ENCODE measurements at places on chromosomes 5 and 9. TPM values are rescaled to one million over a fixed set of nuclear protein-coding genes. Genes with fewer than 3 reads are reported as not detected.
A peak's percentile ranks its signal among the peaks of the same experiment; 100 is the strongest.

GRCh38 chr5:14445576-14446290 lies 135.9 kb upstream of the OTULINL start:
- no peaks in the 10 kb centered on the region for H3K27me3 ChIP-seq
- no peak for DNase-seq
- H3K36me3 ChIP-seq, result no peaks in the 10 kb centered on the region
- peak overlapping the region; percentile 4 for H3K4me3 ChIP-seq
- no peaks in the 10 kb centered on the region for H3K4me1 ChIP-seq

DNA sequence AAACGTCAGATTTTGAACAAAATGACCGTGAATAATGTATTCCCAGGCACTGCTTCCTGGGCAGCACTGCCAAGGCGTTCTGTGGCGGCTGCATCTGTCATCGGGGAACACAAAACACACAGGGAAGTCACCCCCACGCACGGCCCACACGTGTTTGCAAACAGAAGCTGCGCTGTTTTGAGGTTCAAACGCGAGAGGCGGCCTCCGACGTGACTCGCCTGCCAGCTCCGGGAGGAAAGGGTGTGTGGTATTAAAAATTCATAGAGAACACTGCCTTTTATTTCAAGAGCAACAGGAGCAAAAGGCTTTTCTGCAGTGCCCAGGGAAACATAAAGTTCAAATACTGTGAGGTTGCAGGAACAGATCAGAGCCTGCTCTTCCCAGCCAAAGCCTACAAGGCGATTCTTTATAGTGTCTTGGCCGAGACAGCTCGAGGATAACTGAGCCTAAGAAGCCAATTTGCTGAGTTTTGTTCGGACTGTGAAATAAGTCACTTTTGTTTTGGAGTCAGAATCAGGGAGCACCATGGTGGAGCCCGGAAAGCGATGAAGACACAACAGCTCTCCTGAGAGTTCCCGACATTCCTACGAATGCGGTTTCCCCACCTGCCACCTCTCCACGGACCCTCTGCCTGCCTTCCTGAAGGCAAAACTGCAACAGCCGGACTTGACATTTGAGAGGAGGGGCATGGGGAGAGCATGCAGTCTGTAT lies 115.3 kb upstream of the IRX2 start:
- H3K36me3 ChIP-seq, result no peaks in the 10 kb centered on the region
- H3K4me1 ChIP-seq, result no peaks in the 10 kb centered on the region

TLE1 gene
- total RNA-seq, result 43.3 TPM

SPINK1 gene
- not detected for total RNA-seq

DNA sequence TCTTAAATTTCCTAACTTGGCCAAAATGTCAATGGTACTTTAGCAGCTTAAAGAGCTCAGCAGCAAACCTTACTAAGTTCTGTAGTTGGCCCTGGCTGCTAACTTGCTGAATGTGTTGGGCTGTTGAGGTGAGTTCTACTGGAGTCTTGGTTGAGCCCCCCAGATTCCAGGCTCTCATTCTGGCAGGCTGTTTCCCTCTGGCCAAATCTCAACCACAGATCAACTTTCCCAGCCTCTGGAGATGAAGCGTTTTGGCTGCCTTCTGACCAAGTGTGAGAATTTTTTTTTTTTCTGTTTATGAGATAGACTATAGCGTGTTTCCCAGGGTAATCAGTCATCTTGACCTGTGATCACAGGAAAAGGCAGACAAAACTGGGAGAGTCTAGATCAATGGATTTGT lies 343.7 kb downstream of the EBF1 start:
- H3K27me3 ChIP-seq, result no peaks in the 10 kb centered on the region
- no peak for DNase-seq
- no peak overlapping the region for H3K27ac ChIP-seq
- no peaks in the 10 kb centered on the region for H3K4me1 ChIP-seq

- no peaks in the 10 kb centered on the region for H3K4me1 ChIP-seq
- H3K4me3 ChIP-seq, result no peak overlapping the region
- no peaks in the 10 kb centered on the region for H3K36me3 ChIP-seq
- no peak for DNase-seq
- H3K27ac ChIP-seq, result no peak overlapping the region
These were observed 140.5 kb downstream of the DIRAS2 start for GRCh38 chr9:90502134-90502533.

TAF11L5 gene
- not detected for total RNA-seq

GRCh38 chr5:90214991-90215390 lies 194.6 kb downstream of the CETN3 start:
- no peak for DNase-seq
- H3K4me1 ChIP-seq, result no peaks in the 10 kb centered on the region
- H3K27me3 ChIP-seq, result no peaks in the 10 kb centered on the region
- no peak overlapping the region for H3K4me3 ChIP-seq
- H3K27ac ChIP-seq, result no peak overlapping the region

DNA sequence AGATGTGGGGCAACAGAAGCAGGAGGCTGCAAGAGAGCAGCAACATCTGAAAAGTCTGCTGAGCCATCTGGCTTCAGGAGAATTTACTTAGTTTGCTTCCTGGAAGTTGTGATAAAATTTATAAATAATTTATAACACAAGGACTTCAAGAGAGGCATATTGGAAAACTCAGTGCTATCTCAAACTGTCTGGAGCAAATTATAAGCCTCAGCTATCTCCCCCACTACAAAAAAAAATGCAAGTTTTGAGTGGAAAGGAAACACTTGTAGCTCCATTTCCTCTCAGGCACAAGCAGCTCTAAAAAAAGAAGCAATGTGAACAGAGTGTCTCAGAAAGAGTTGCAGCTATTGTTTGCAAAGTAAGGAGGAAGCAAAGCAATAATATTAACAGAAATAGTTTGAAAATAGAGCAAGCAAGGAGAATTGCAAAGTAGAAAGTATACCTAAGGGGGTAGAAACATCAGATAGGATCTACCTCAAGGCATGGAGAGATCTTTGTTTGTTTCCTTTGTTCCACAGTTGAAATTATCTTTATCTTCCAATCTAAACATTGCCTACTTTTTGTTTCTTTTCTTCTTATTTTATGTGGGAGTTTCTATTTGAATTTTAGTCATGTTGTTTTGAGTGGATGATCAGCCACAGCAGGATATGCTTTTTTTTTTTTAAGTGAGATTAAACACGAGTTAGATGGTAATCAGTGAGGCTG lies 55.9 kb upstream of the IL6ST start:
- DNase-seq, result no peak
- H3K36me3 ChIP-seq, result no peaks in the 10 kb centered on the region
- peaks cover 9% of the 10 kb centered on the region for H3K4me1 ChIP-seq
- H3K4me3 ChIP-seq, result no peak overlapping the region
- H3K27ac ChIP-seq, result peak overlapping the region; percentile 43
- no peaks in the 10 kb centered on the region for H3K27me3 ChIP-seq

SPINK13 gene
- total RNA-seq, result not detected
